T follicular helper cell (primary cell): ENCODE measurements at places on chromosomes 4 and X.

DNA sequence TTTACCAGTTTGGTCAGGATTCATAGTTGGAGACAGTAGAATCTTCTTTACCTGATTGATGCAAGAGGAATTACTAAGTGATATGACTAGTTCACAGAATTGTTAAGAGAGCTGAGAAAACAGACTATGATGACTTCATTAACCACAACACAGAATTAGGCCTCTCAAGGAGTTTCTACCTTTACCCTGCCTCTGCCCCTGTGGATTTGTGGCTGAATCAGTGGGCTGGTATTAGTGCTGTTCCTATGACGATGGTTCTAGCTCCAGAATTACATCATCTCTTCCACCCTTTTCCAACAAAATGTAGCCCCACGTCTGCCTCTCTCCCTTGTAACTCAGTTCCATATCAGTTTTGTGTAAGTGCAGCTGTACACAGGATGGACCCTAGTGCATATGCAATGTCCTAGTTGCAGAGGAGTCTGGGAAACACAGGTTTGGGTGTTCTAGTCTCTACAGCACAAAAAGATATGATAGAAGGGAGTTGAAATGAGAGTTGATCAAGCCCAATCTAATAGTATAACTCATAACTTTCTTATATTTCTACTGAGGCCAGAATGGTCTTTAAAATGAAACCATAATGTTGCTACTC lies 99.3 kb downstream of the ANXA5 start:
- DNase-seq = no peak

GRCh38 chr4:25424539-25425228 lies 47.6 kb downstream of the ANAPC4 start:
- no peak for DNase-seq

GRCh38 chr4:118769161-118769560 lies 66.8 kb downstream of the SEC24D start:
- DNase-seq = no peak

GRCh38 chr4:94409962-94410361 lies 41.8 kb upstream of the PDLIM5 start:
- no peak for DNase-seq

DNA sequence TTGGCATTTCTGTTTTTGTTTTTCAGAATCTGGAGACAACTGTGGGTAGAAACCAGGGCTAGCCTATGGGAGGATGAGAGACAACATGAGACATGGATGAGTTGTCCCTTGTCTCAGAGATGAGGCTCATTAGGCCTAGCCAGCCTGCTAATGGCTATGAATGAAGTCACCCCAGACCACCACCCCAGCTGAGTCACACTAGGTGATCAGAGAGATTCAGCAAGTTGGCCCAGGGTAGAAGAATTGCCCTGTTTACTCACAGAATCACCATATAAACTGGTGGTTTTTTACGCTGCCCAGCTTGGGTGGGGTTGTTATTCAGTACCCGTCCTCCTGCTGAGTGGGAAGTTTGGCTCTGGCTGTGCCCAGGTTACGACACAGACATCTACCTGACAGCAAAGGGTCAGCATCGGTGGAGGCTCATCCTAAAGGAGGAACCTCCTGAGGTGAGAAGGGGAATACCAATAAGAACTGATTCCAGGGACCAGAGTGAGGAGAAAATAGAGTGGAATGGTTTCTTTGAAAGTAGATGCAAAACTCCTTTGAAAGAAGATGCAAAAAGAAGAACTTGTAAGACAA lies 17.2 kb upstream of the ARSJ start:
- DNase-seq = no peak

DNA sequence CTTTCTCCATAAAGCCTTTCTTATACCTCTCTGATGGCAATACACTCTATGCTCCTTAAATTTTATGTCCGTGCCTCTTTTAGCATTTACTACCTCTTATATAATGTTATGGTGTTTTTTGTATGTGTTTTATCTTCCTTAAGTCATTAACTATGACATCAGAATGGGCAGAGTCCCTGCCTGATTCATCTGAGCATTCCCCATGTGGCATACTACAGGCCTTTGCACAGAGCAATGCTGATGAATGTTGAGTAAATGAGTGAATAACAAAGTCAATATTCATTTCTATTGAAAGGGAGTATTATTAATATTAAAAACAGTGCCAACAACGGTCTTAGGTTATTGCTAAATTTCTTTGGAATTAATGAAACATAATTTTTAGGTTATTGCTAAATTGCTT lies 18.8 kb upstream of the RPS6KA3 start:
- DNase-seq = no peak

DNA sequence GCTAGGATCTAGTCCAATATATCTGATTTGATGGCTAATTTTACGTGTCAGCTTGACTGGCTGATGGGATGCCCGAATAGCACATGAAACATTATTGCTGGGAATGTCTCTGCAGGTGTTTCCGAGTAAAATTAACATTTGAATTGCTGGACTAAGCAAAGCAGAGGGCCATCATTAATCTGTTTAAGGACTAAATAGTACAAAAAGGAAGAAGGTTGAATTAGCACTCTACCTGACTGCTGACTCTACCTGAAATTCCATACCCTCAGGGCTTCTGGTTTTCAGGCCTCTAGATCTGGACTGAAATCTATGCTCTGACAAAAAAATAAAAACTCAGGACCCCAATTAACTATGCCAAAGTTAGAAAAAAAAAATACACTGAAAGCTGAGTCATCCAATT lies 1021.9 kb downstream of the FAM133A start:
- DNase-seq = no peak
